ENCODE measurements at places on chromosomes 2 and 18.
A peak's percentile ranks its signal among the peaks of the same experiment; 100 is the strongest.

DNA sequence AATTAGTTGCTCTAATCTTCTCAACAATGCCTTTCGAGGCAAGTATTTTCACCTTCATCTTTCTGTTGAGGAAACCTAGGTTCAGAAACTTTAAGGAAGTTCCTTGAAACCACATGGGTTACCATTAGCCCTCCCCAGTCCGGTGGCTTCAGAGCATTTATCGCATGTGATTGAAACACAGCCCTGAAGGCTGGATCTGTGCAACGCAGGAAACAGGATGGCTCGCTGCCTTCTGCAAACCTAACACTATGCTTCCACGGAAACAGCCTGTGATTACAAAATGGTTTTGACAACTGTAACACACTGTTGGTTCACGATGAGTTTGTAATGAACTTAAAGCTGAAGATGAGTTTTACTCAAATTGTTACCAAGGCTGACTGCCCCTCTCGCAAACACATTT lies 68.5 kb downstream of the EPB41L3 start:
- no peak for DNase-seq

- DNase-seq, result peak; percentile 41
Measured at GRCh38 chr2:77521548-77521891, 656 bp downstream of the LRRTM4 start.

DNA sequence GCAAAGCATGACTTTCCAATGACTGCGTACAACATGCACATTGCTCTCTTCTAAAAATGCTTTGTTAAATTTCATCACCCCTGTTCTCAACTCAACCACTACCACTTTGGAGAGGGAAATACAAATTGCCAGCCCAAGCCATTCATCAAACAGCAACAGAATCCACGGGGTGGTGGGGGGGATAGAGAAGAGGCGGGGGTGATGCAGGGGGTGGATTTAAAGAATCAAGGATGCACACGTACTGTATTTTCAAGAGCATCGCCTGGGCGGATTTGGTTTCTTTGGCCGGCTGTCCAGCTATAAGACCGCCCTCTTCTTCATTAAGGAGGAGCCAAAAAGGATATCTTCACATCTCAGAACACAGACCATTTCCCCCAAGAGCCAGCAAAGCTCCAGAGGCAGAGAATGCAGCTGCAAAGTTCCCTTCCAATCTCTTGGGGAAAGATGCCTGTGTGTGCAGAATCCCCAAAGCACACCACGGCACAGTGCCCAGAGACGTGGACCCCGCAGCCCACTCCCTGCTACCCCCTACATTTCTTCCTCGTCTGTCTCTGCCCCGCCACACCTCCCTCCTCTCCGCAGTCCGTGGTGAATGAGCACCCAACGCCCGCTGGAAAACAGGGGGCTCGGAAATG lies 977 bp downstream of the SLC8A1 start:
- DNase-seq, result no peak

- DNase-seq, result no peak
Measured at GRCh38 chr2:207296265-207296948, 130.7 kb upstream of the KLF7 start.

DNA sequence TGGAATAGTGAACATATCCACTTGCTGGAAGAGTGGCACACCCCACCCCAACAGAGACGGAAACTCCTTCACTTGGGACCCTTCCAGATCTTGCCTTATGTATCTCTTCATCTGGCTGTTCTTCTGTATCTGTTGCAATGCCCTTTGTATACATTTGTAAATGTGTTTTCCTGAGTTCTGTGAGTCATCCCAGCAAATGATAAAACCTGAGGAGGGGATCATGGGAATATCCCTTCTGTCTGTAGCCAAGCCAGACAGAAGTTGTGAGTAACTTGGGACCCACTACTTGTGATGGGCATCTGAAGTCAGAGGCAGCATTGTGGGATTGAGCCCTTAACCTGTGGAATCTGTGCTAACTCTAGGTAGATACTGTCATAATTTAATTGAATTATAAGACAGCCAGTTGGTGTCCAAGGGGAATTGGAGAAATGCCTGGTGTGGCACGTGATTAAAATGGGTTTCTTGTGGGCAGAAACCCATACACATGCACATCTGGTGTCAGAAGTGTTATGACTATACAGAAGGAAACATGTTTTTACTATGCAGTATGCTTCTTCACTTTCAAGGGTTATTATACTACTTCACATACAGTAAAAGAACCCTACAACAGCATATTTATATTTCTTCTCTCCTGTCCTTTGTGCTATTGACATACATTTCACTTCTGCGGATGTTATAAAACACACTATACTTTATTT lies 32.3 kb upstream of the TMEM247 start:
- no peak for DNase-seq

GRCh38 chr2:36270758-36271157 lies 84.8 kb upstream of the CRIM1 start:
- DNase-seq, result peak; percentile 47

DNA sequence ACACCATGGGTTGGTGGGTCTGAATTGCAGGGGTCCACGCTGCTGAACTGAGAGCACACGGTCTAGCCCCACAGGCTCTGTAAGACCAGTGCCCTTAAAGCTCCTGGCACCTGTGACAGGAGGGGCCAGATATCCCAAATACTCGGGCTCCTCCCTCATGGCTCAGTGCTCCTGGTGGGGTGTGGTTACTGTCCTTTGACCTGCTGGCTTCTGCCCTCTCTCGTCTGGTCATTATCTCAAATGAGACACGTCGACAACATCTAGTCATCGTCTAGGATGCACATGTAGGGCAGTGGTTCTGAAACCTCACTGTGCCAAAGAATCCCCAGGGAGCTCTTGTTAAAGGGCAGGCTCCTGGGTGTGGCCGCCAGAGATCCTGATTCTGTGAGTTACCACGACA lies 258.4 kb downstream of the LOXHD1 start:
- DNase-seq, result no peak

GRCh38 chr2:220858101-220858500 lies 714.0 kb downstream of the EPHA4 start:
- no peak for DNase-seq

GRCh38 chr2:219630770-219631405 lies 3.5 kb downstream of the SLC4A3 start:
- DNase-seq, result no peak

DNA sequence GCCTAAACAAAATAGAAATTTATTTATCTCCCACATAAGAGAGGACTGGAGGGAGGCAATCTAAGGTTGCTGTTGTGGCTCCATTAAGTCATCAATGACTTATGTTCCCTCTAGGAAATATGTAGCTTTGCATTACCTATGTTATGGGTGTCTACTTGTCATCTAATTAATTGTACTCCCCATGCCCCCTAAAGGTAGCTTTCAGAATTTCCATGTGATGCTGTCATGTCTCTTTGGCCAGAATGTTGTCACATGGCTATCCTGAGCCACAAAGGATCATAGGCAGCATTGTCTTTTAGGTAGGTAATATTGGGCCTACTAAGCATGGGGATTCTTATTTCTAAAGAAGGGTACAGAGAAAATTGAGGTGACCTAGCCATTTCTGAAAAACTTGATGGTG lies 935.6 kb upstream of the FANCL start:
- no peak for DNase-seq

DNA sequence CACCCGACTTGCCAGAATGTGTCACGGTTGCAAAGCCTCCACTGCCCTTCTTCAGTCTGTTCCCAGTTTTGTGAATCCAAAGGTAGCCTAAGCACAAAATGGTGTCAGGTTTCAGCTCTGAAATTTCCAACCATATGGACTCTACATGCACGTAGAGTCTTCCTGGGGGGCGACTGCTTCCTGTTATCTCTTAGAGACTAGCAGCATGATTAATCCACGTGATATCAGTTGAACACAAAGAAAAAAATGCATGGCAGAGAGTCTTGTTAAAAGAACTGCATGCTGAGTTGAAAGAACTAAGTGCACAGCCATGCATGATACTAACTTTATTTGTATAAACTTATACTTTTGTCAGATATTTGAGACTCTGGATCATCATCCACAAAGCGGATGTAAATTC lies 404.4 kb downstream of the SOCS6 start:
- no peak for DNase-seq

DNA sequence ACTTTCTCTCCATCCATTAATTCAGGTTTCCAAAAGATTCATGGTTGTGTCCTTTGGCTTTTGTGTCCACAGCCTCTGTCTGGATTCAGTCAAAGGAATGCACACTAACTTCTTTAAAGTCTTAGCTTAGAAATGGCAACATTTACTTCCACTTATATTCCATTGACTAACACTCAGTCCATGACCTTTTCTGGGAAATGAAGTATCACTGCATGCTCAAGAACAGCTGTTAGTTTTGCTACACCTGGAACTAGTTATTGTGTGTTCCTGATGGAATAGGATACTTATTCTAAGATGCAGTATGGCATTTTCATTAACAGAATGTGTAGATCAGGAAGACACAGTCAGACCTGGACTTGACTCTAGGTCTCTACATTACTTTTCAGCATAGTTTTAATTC lies 88.8 kb downstream of the KYNU start:
- no peak for DNase-seq

DNA sequence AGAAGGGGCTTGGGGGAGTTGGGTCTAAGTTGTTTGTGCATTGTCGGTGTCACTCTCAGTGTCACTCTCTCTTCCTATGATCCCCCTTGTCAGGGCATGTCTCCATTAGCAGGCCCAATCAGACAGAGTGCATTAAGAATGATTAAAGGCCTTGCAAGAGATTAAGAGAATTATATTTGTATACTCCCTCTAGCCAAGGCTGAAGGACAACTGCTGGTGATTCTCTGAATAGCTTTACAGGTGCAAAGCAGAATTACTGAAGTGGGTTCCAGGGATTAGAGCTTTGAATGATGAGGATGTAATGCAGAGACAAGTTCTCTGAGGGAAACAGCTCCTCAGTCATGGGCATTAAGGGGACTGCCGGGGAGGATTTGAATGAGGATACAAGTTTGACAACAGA lies 104.8 kb upstream of the LGALSL start:
- DNase-seq, result no peak

- peak; percentile 81 for DNase-seq
Measured at GRCh38 chr18:61901323-61901986, 8.6 kb upstream of the RNF152 start.

GRCh38 chr2:199471443-199472057 lies 13.8 kb upstream of the SATB2 start:
- peak; percentile 86 for DNase-seq

- DNase-seq, result peak; percentile 43
Measured at GRCh38 chr2:124437811-124438210, 412.7 kb downstream of the CNTNAP5 start.

GRCh38 chr2:157291018-157291417 lies 33.5 kb downstream of the GALNT5 start:
- no peak for DNase-seq

DNA sequence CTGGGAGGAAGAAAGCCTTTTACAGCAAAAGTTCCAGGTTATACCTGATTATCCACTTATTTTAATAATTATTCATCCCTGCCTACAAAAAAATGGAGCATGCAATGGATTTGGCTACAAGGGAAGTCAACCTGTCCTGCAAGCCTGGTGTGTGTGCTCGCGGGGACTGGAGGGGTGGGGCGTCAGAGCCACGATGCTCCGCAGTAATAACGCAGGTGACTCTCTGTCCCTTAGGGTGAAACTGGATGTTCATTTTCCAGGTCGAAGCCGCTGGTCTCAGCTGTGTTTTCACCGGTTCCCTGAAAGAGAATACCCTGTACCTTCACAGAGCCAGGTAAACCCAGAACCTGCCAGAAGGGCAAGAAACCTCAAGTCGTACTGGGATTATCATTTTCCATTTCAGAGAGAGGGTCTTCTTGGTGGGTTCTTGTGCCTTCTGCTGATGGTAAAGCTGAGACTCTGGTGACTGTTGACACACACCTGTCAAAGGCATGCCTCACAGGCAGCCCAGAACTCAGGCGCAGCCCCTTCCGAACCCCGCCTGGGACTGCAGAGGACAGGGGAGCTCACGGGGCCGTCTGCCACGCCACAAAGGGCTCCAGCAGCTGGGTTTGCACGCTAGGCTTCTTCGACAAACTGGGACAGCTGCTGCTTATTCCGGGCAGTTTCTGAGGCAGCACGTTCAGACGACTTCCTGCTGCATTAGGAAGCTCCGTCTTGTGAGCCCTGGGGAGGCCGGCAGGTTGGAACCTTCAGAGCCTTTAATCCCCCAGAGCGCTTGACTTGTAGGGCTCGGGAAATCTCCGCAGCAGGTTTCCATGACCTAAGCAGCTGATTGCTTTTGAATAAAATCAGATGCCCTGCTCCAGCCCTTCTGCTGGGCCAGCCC lies 58.6 kb downstream of the KCNG2 start:
- peak; percentile 76 for DNase-seq

Data from iPS-NIHi11 (cell line).